ENCODE measurements at places on chromosomes 13 and 19.

DNA sequence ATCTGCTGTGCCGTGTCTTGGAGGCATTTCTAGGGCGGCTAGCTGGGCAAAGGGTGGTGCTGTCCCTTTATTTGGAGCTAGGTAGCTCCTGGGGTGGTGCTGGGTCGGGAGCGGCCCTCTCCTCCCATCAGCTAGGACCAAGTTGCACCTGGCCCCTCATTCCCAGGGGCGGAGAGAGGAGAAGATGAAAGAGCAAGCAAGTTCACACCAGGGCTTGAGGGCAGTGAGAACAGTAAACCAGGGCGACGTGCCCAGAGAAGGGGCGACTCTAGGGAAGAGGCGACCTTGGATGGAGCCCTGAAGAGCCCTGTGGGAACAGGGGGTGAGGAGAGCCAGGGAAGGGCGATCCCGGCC, 17.0 kb upstream of the KCNN1 start:
- no peak for DNase-seq

DNA sequence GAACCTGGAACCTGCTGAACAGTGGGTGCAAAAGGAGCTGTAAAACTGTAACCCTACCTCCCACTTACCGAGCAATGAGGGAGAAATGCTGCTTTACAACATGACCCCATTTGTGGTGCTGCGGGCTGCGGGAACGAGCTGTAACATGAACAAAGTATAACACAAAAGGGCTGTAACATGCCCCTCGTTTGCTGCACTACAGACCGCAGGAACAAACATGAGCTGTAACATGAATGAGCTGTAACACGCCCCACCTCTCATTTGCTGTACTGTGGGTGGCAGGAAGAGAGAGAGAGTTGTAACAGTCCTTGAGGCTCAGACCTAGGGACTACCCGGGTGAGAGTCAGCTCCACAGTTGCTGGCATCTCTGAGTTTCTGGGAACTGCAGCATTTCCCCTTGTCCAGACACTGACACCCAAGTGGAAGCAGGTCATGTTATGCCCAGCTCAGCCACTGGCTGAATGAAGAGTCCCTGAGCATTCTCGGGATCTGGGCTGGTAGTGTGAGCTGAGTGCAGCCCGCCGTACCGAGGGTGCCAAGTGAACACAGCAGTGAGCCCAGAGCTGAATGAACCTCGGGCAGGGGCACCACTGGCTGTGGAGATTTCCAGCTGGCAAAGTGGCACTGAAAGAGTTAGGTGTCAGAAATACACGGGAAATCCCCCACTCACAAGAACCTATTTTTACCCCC, 1385.3 kb upstream of the SPRY2 start:
- DNase-seq, result no peak

- DNase-seq, result no peak
Measured at GRCh38 chr13:46181377-46181839, 569 bp downstream of the LCP1 start.

DNA sequence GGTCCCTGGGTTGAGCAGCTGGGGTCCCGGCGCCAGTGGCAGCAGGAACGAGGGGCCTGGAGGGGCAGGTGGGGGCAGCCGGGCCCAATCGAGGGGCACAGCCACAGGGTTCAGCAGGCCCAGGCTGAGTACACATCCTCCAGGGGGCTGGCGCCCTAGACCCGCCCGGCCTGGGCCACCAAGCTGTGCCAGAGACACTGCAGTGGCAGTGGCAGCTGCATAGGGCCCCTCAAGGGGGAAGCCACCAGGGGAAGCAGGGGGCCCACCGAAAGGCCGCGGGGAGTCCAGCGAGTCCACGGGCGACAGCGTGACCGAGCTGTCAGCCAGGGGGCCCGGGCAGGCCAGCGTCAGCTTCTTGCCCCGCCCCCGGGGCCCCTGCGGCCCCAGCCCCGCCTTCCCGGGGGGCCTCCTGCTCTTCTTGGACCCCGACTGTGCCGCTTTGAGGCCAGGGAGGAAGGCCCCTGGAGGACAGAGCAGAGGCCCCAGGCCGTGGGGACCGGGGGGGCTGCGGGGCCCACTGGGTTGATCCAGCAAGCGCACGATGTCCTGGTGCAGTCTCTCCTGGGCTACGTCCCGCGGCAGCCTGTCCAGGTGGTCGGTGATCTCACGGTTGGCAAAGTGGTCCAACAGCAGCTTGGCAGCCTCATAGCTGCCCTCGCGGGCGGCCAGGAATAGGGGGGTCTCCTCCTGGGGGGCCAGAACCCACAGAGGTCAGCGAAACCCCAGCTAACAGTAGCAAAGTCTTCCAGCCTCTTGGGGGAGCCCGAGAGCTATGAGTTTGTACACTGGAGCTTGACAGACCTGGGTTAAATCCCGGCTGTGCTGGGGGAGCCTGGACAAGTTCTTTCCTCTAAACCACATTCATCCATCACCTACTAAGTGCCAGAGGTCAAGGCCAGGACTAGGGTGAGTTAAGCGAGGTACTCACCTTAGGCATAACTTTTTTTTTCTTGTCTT, 39.5 kb downstream of the NOTCH3 start:
- DNase-seq, result no peak

GRCh38 chr19:1754636-1755466, 1.5 kb downstream of the ONECUT3 start:
- DNase-seq, result no peak
